ENCODE measurements at places on chromosomes 7 and 10. TPM values are rescaled to one million over a fixed set of nuclear protein-coding genes. Genes with fewer than 3 reads are reported as not detected.

DNA sequence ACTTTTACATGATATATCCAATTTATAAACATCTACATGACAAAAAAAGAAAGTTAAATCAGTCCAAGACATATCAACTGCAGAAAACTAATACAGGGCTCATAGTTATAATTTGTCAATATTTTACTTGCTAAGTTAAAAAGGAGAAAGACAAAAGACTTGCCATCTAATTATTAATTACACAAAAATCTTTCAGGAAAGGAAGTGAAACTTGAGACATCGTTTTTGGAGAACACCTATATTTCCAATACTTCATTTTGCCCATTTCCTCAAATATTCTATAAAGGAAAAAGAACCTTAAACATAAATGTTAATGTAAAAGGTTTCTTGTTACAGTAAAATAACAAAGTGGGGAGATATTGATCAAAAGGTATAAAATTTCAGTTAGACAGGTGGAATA lies 148.7 kb downstream of the CACNA2D1 start:
- DNase-seq, result no peak

DNA sequence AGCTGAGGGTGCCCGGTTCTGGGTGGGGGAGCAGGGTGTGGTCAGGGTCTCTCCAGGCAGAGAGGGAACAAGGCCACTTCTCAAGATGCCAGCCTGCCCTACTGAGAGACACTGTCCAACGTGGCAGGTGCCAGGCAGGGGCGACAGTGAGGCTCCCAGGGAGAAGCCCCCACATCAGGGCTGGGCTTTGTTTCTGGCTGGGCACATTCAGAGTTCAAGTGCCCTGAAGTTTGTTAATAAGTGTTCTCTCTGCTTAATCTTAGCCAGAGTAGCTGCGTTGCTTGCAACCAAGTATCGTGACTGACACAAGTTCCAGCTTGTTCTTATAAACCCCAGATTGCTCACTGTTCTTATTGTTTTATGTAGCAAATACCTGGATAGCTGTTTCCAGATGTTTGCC lies 21.8 kb downstream of the FOXL3 start:
- no peak for DNase-seq

DNA sequence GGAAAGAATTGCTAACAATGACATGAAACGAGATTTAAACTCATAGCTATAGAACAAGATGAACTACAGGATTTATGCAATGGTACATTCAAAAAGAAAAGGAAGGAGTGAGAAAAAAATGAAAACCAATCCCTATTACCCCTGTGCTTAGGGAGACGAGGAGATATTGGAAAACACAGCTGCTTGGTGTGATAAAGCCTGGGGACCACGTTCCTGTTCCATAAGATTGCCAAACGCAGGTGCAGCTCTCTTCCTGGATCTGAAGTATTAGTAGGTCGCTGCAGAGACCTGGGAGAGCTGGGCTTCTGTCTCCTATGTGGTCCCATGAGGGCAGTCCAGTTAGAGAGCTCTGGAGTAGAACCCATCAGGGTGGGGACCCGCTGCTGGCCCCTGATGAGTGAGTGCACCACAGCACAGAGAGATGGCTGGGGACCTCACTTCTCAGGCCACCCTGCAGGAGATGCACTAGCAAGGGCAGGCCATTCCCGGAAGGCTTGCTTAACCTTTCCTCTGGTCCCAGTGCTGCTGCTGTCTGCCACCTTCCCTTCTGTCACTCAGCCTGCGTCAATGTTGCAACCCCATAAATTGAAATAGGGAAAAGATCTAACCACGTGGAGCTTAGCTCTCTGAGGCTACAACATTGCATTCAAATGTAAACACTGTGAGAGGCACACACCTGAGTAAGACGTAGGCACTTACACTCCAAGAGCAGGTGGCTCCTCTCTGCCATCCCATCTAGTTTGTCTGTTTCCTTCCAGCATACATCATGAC lies 57.9 kb downstream of the MTPN start:
- no peak for DNase-seq

FAM221A gene
- 23.2 TPM for total RNA-seq

TMEM72 gene
- not detected for total RNA-seq

Data from glutamatergic neuron (in vitro differentiated cells).